GM12864 (cell line): ENCODE measurements at places on chromosomes 12 and 14.

DNA sequence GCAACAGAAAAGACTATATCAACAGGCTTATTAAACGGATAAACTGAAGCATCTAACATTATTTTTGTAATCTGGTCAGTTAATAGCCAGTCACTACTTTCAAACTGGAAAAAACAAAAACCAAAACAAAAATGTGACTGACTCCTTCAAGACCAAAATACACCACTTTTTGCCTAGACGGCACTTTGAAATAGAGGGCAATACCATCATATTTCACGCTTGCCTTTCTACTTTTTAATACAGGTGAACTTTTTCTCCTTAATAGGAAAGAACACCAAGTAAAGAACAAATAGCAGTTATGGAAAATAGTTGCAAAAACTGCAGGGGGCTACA lies 550 bp upstream of the NUP107 start:
- no peak for DNase-seq

GRCh38 chr14:99549684-99550083 lies 54.3 kb downstream of the CCDC85C start:
- DNase-seq, result no peak

GRCh38 chr14:56812364-56813141 lies 2.3 kb upstream of the OTX2 start:
- DNase-seq, result no peak

DNA sequence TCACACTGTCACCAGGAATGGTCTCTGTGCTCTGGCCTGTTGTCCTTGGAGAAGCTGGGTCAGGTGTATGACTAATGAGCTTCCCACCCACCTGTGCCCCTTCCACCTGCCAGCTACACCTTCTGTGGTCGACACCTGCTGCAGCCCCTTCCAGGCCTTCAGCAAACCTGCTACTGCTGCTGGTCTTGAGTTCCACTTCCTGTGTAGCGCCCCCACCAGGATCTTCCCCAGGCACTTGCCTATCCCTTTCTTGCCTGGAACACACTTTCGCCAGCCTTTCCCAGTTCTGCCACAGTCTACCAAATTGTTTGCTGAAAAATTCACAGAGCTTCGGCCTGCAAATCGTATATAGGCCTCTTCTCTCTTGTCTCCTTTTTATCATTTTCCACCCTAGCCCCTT lies 75.3 kb downstream of the CRACR2A start:
- DNase-seq, result no peak

DNA sequence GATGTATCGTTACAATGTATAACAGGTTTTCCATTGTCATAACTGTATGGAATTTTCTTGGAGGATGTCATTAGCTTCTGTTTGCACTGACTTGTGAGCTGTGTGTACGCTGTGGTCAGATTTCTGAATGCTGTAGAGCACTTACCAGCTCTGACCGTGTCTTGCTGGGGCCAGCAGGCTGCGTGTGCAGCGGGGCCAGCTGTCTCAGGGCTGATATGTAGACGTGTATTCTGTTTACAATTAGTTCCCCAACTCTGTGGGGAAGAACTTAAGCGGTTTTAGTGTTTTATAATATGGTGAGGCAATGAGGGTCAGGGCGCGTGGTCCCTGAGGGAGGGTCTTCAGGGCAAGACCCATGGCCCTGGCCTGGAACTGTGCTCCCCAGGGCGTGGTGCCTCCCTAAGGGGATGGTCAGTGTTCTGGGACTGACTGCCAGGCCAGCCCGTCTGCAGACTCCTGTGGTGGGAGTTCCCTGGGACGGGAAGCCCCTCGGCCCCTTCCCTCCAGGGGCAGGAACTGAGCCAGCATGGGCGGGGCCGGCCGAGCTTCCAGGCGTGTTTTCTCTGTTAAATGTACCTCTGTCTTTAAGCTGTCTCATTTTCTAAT lies 18.7 kb downstream of the XRCC3 start:
- DNase-seq, result no peak

GRCh38 chr12:132164426-132164825 lies 20.2 kb downstream of the NOC4L start:
- DNase-seq, result no peak

DNA sequence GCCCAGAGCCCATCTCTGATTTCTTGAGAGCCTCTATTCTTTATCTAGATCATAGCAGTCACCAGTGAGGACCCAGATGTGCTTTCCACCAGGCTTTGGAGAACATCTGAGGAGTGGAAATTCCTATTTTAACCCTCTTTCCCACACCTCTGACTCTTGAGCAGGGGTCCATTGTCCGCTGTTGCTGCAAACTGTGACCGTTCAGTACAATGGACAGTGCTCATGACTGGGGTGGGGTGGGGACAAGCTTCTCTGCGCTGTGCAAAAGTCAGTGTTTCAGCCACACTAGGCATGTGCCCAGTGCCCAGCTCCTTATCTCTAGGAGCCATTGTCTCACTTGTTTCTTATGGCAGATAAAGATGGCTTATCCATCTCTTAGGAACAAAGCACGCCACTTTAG lies 16.9 kb upstream of the KRT7 start:
- no peak for DNase-seq
